H9 (cell line): ENCODE measurements at places on chromosomes 16 and 17. TPM values are rescaled to one million over a fixed set of nuclear protein-coding genes. Genes with fewer than 3 reads are reported as not detected.

The ZDHHC1 gene
- total RNA-seq = 3.0 and 3.7 TPM in 2 replicates

The CA10 gene
- 0.37 and 0.46 TPM in 2 replicates for total RNA-seq

The GRIN2A gene
- 0.94 and 1.5 TPM in 2 replicates for total RNA-seq

The STAC2 gene
- total RNA-seq = 1.5 and 2.5 TPM in 2 replicates

The MARCHF10 gene
- 0.39 TPM in 1 of 2 replicates, not detected in the other for total RNA-seq

The MMD gene
- total RNA-seq = 24.0 and 24.2 TPM in 2 replicates

DNA sequence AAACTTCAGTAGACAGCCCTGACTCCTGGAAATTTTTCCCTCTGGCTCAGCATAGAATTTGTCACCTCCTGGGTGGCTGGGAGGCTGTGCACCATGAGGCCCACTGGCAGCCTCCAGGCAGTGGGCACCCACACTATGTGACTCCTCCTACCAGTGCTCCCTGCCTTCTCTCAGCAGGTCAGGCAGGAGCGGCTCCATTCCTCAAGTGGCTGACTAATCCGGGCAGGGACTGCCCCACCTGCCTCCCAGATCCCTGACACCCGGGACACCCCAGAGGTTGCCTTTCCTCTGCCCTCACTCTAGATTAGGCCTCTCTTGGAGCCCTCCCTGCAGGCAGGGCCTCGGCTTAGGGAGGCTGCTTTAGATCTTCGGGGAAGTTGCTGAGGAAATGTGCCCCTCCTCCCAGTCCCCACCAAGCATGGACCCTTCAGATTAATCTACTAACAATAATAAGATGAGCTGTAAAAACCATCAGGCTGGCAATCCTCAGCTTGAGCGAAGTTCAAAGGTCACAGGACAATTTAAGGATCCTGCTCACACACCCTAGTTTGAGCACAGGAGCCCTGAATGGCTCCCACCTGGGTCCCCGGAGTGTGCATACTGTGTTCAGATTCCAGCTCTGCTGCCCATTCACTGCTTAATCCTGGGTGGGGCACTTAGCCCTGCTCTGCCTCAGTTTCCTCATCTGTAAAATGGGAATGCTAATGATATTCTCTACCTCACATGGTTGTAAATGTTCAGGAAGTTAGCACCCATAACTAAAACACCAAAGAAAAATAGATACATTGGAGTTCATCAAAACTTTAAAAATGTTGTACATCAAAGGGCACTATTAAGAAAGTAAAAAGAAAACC lies 10.0 kb upstream of the MYCBPAP start:
- DNase-seq = no peak
- no peaks in the 10 kb centered on the region; the same call in 1 of the 2 replicates for H3K27me3 ChIP-seq
- H3K27ac ChIP-seq = no peak overlapping the region
- no peak overlapping the region for H3K4me3 ChIP-seq
- no peaks in the 10 kb centered on the region; the same call in 1 of the 2 replicates for H3K4me1 ChIP-seq

GRCh38 chr17:2029911-2030778 lies at the start of gene DPH1:
Gene DPH1, plus strand, starts transcription at chr17:2030153. Its CDS starts 17 bp downstream, at chr17:2030170.
- no peaks in the 10 kb centered on the region for H3K4me1 ChIP-seq
- H3K27ac ChIP-seq = no peak within 1 kb of the TSS

GRCh38 chr16:88208112-88208511 lies 174.6 kb upstream of the ZNF469 start:
- no peaks in the 10 kb centered on the region for H3K27me3 ChIP-seq
- no peak for DNase-seq
- no peaks in the 10 kb centered on the region for H3K36me3 ChIP-seq
- H3K27ac ChIP-seq = no peak overlapping the region

DNA sequence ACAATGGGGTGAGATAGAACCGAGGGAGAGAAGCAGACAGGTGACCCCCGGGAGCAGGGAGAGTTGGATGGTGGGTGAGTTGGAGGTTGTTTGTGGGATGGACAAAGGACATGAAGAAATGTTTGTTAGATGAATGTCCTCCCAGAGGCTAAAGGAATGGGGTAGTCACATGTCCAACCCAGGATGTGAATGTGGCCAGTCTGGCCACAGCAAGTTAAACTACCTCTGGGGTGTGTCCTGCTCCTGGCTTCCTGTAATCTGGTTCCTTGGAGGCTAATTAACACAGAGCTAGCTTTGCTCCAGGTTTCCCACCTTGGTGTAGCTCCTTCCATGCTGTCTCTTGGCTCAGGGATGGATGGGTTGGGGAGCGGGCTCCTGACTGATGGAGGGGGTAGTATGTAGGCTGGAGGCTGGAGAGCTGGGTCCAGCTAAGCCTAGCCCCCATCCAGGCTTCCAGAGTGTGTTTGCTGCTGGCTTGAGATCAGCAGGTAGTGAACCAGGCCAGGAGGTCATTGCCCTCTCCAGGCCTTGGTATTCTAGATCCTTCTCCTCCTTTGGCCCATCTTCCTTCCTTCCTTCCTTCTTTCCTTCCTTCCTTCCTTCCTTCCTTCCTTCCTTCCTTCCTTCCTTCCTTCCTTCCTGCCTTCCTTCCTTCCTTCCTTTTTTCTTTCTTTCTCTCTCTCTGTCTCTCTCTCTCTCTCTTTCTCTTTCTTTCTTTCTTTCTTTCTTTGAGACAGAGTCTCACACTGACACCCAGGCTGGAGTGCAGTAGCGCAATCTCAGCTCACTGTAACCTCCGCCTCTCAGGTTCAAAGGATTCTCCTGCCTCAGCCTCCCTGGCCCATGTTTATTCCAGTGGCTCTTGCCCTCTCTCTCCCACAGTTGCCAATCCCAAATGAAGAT lies 28.0 kb upstream of the UBE2G1 start:
- peaks cover 12% of the 10 kb centered on the region; the same call in 1 of the 2 replicates for H3K4me1 ChIP-seq
- H3K27ac ChIP-seq = no peak overlapping the region
- H3K27me3 ChIP-seq = no peaks in the 10 kb centered on the region

- H3K4me1 ChIP-seq = peaks cover 8% of the 10 kb centered on the region; the same call in 1 of the 2 replicates
- H3K27ac ChIP-seq = peak overlapping the region; percentile 78
- peaks cover 8% of the 10 kb centered on the region for H3K36me3 ChIP-seq
- peak; percentile 58 for DNase-seq
- no peak overlapping the region for H3K4me3 ChIP-seq
Observed at GRCh38 chr17:66549311-66549704, 246.9 kb downstream of the PRKCA start.

- peak; percentile 25 for DNase-seq
- H3K27me3 ChIP-seq = no peaks in the 10 kb centered on the region
- no peak overlapping the region for H3K4me3 ChIP-seq
- H3K36me3 ChIP-seq = peaks cover 70% of the 10 kb centered on the region
- no peak overlapping the region for H3K27ac ChIP-seq
Observed at GRCh38 chr17:81576621-81577277, 24.6 kb upstream of the FAAP100 start.

GRCh38 chr17:65175952-65176351 lies 38.8 kb downstream of the RGS9 start:
- no peaks in the 10 kb centered on the region for H3K4me1 ChIP-seq
- no peaks in the 10 kb centered on the region for H3K36me3 ChIP-seq
- H3K27ac ChIP-seq = no peak overlapping the region
- DNase-seq = no peak

DNA sequence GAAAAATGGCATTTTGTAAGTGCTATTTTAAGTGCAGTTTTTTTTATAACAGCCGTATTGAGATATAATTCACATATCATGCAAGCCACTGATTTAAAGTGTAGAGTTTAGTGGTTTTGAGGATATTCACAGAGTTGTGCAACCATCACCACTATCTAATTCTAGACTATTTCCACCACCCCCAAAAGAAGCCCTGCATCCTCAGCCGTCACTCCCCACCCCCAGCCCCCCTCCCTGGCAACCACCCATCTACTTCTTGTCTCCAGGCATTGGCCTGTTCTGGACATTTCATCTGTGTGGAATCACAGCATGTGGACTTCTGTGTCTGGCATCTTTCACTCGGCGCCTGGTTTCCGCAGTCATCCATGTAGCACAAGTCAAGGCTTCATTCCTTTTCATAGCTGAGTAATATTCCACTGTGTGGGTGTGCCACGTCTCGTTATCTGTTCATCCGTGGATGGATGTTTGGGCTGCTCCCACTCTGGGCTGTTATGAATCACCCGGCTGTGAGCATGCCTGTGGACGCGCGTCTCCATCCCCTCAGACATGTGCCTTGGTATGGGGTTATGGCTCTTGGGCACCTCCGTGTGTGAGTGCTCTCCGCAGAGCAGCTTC lies 138.4 kb upstream of the CIBAR2 start:
- H3K4me1 ChIP-seq = no peaks in the 10 kb centered on the region
- no peaks in the 10 kb centered on the region for H3K27me3 ChIP-seq
- H3K4me3 ChIP-seq = no peak overlapping the region
- no peaks in the 10 kb centered on the region for H3K36me3 ChIP-seq
- H3K27ac ChIP-seq = no peak overlapping the region
- DNase-seq = no peak

DNA sequence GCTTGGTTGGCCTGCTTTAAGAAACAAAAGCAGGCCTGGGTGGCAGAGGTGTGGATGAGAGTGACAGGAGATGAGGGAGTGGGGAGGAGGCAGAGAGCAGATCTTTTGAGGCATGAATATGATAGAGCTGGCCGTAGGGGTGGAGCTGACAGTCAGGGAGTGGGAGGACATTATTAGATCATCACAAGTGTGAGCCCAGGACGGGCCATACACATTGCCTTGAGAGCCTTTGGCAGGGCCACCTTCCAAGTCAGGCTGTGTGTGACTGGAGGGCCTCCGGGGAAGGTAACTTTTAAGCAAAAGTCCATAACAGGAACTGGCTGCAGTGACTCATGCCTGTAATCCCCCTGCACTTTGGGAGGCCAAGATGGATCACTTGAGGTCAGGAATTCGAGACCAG lies 26.3 kb downstream of the GINS3 start:
- no peak overlapping the region for H3K4me3 ChIP-seq
- H3K27me3 ChIP-seq = no peaks in the 10 kb centered on the region
- no peak for DNase-seq

DNA sequence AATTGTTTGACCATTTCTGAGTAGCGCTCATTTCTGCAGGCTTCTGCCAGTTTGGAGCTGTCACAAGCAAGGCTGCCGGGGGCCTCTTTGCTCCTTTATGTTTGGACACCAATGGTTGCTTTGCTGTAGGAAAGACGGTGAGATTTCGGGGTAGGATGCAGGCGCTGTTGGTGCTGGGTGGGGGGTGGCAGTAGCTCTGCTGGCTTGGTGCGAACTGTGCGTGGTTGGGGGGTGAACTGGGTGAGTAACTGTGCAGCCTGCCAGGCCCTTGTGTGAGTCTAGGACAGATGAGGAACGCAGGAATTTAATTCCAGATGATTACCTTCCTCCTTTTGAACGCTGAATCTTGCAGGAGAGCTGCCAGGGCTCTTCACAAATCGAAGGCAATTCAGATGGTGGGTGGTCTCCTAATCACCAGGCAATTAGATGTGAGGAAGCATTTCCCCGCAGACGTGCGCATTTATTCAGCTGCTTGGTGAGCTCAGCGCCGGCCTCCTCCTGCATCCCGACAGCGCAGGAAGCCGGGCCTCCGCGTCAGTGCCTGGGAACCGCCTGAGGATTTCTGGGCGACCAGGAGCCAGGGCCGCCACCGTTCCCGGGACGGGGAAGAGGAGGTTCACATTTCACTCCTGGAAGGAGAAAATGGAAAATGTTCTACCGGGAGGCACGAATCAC lies 154.4 kb downstream of the FOXL1 start:
- peak overlapping the region; percentile 30; the same call in 1 of the 2 replicates for H3K4me3 ChIP-seq
- no peaks in the 10 kb centered on the region for H3K27me3 ChIP-seq
- peak; percentile 74 for DNase-seq
- peaks cover 9% of the 10 kb centered on the region; the same call in 1 of the 2 replicates for H3K4me1 ChIP-seq
- peaks cover 2% of the 10 kb centered on the region; the same call in 1 of the 2 replicates for H3K36me3 ChIP-seq
- H3K27ac ChIP-seq = no peak overlapping the region

GRCh38 chr16:86885139-86885538 lies 306.8 kb downstream of the FOXL1 start:
- no peaks in the 10 kb centered on the region for H3K27me3 ChIP-seq
- no peaks in the 10 kb centered on the region; the same call in 1 of the 2 replicates for H3K4me1 ChIP-seq
- no peak overlapping the region for H3K27ac ChIP-seq
- no peak overlapping the region for H3K4me3 ChIP-seq
- no peaks in the 10 kb centered on the region for H3K36me3 ChIP-seq
- no peak for DNase-seq
